ENCODE measurements at places on chromosomes 11 and 22.

DNA sequence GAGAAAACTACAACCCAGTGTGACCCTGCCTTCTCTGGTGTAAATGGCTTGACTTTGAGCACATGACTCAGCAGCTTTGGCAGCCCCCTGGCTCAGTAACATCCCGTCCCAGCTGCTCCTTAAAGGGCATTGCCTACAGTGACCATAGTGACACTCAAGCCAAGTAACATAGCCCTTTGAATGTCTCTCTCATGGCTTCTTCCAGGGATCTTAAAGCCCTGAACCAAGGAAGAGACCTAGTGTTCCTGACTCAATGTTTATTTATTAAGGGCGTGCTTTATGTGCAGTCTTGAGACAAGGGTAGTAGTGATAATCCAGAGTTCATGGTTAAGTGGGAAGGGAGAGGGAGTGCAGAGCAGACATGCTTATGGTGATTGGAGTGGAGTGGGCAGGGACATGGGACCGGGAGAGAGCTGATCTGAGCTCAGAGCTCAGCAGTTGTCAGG is 125.7 kb downstream of the PARVA start:
- no peak for DNase-seq

- DNase-seq: no peak
These were observed 13.6 kb downstream of the RNF215 start for GRCh38 chr22:30373331-30374325.

- DNase-seq: no peak
These were observed 84.1 kb downstream of the C22orf31 start for GRCh38 chr22:28977481-28977971.

- DNase-seq: no peak
These were observed 36.7 kb downstream of the SPATA19 start for GRCh38 chr11:133808393-133809140.

DNA sequence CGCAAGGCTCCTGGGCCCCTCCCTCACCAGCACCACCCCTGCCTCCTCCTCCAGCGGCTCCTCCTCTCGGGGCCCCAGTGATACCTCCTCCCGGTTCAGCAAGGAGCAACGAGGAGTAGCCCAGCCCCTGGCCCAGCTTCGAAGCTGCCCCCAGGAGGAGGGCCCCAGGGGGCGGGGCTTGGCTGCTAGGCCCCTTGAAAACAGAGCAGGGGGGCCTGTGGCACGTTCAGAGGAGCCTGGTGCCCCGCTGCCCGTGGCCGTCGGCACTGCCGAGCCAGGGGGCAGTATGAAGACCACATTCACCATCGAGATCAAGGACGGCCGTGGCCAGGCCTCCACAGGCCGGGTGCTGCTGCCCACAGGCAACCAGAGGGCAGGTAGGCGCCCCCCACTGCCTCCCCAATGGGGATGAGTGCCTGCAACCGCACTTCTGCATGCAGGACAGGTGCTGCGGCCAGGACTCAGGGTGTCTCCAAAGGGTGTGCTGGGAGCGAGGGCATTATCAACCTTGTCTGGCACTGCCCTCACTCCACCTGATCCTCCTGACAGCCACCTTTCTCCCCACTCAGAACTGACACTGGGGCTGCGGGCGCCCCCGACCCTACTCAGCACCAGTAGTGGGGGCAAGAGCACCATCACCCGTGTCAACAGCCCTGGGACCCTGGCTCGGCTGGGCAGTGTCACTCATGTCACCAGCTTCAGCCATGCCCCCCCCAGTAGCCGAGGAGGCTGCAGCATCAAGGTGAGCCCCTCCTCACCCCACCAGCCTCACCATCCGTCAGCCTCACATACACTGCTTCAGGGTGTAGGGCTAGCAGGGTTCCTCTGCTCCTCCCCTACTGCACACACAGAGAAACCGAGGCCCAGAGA is 10.2 kb downstream of the SMTN start:
- DNase-seq: no peak

DNA sequence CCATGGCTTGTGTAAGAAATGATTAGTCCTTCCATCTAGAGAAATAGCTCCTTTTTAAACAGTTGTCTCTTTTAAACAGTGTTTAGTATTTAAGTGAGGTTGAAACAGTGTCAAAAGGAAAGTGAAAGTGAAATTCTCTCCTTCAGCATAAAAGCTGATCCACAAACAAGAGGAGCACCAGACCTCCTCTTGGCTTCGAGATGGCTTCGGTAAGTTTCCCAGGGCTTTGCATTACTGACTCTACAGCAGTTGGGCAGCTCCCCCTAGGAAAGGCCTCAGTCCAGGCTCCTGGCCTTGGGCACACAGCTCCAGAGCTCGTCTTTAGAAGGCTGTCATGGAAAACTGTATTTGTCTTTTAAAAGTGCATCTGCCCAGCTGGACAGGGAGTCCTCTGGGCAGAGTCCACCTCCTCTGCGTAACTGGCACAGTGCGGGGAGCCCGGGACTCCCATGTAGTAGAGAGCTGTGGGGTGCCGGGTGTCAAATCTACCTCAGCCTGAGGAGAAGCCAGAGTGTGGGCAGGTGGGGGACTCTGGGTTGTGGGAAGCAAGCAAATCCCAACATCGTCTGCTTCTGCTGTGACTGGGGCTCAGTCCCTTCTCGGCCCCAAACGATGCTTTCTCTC is at the start of gene PLAAT4:
Gene PLAAT4 (plus strand): TSS at position 140 of the 624 bp plus-strand sequence. CDS start 61 bp downstream, at position 201.
- peak; percentile 28 for DNase-seq

DNA sequence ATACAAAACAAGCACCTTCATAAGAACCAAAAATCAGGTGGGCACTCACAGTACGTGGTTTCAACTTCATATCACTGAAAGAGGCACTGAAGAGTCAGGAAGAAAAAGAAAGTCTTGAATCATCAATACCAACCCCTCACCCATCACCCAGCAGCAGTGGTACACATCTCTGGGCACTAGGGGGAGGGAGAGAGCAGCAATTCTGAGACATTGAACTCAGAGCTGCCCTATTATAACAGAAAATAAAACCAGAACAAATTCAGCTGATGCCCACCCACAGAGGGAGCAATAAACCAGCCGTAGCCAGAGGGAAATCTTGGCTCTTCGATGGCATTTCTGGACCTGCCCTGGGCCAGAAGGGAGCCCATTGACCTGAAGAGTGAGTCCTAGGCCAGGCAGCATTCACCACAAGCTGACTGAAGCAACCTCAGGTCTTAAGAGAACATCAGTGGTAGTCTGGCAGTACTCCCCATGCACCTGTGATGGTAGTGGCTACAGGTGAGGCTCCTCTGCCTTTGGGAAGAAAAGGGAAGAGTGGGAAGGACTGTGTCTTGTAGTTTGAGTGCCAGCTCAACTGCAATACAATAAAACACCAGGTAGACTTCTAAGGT is 42.2 kb upstream of the FAM181B start:
- DNase-seq: peak; percentile 24

- no peak for DNase-seq
These were observed 8.9 kb downstream of the RIBC2 start for GRCh38 chr22:45422237-45422983.

GRCh38 chr11:32087597-32087996 is 3.3 kb upstream of the RCN1 start:
- DNase-seq: no peak

DNA sequence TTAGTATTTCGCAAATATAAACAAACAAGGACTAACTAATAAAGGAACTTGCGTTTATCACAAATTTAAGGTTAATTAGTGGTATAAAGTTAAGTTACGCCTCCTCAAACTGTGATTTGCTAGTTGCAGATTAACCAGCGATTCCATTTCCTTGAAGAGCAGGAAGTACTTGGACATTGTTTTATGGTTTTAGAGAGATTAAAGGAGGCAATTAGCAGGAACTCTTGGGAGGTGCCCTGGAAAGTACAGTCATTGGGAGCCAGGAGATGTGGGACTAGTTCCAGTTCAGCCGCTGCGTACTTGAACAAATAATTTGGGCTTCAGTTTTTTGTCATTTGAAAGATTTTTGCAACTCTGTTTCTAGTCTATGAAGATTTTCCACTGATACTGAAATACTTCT is 3.3 kb downstream of the FAM118B start:
- DNase-seq: no peak

DNA sequence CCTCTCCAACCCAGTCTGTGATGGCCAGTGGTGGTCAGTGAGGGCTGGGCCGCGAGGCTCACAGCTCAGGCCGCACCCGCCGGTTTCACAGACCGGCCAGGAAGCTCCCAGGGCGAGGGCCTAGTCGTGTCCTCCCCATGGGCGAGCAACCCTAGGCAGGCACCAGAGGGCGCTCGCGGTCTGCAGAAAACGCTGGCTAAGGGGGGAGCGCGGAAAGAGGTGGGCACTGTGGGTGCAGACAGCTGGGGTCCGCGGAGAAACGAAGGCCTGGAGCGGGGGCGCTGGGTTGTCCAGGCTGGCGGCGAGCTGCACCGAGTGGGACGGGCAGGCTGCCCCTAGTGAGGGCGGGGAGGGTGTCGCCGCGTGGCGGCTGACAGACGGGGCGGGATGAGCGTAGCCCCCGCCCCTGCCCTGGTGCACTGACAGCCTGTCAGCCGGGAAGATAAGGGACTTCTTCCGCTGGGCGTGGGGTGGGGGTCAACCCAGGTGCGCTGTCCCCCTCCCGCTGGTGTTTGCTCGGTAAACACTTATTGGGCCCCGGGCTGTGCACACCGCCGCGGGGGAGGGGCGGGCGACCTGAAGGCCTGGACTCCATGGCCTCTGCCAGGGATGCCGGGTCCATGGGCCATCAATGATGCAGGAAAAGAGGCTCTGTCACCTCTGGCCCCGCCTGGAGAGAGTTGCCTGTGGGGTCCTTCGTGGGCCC is 7.5 kb downstream of the GP1BB start:
- DNase-seq: peak; percentile 92

GRCh38 chr22:48581205-48581766 is 1246.4 kb downstream of the BRD1 start:
- DNase-seq: no peak

- no peak for DNase-seq
These were observed 65.1 kb downstream of the GRK3 start for GRCh38 chr22:25629613-25630012.

DNA sequence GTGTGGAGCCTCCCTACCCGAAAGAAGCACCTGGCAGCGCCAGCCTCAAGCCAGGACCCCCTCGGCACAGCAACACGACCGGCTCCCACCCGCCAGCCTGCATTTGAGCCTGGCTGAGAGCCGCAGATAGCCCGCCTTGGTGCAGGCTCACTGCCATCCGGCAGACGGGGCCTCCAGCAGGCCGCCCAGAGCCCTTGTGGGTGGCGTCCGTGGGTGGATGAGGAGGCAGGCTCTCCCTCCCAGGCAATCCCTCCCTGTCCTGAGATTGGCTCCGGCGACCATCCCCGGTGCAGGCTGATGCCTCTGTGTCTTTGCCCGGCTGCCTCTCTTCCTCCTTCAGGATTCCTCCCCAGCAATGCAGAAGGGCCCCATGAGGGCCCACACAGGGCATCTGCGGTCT is 1527.9 kb downstream of the BRD1 start:
- no peak for DNase-seq

GRCh38 chr22:43230971-43231723 is 44.2 kb upstream of the TTLL12 start:
- DNase-seq: peak; percentile 74

All from stimulated activated naive CD8-positive, alpha-beta T cell treated with anti-CD3 and anti-CD28 coated beads, Interleukin-15, Interleukin-2, amounts not matched to agents 100 U/mL and 50 U/mL, for 24 hours (primary cell).